ENCODE measurements at places on chromosomes 5 and 9. TPM values are rescaled to one million over a fixed set of nuclear protein-coding genes. Genes with fewer than 3 reads are reported as not detected.

- DNase-seq = no peak
- H3K4me3 ChIP-seq = no peak overlapping the region
- H3K36me3 ChIP-seq = no peaks in the 10 kb centered on the region
- peaks cover 2% of the 10 kb centered on the region for H3K27me3 ChIP-seq
- peaks cover 44% of the 10 kb centered on the region for H3K4me1 ChIP-seq
- H3K27ac ChIP-seq = no peak overlapping the region
These were observed 105.6 kb upstream of the PCA3 start for GRCh38 chr9:76658510-76659231.

DNA sequence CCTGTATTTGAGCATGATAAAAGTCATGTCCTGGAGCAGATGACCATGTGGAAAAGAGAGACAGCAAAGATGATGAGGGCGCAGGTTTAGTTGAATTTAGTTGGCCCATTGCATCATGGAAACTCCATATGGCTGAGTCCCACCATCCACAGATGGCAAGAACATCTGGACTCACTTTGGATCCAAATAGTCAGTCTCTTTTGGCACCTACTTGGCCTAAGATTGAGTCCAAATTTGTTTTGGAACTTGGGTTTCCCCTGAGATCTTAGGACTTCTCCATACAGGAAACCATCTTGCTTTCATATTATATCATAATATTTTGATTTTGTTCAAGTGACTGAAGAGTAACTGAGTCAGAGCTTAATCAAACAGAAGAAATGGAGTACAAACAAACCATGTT, 217.5 kb downstream of the DRD1 start:
- no peaks in the 10 kb centered on the region for H3K4me1 ChIP-seq
- no peak overlapping the region for H3K27ac ChIP-seq
- H3K27me3 ChIP-seq = no peaks in the 10 kb centered on the region
- no peak for DNase-seq

SLC1A1 gene
- 0.14 TPM for total RNA-seq

DNA sequence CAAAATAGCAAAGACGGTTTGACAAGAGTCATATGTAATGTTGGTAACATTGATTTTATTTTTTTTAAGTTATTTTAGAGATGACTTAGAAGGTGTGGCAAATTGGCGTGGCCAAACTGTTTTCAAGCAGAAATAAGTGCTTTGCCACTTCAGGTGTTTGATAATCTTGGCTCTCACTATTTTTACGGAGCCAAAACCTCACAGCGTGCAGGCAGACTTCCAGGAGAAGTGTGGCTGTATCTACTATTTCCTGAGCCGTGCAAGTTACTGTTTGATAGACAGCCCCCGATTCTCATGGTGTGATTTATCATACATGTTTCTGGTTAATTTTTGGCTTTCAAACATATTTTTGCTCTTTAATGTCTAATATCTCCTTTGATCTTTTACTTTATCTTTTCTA, 269.5 kb downstream of the ADAMTSL1 start:
- no peaks in the 10 kb centered on the region for H3K36me3 ChIP-seq
- H3K27me3 ChIP-seq = no peaks in the 10 kb centered on the region
- DNase-seq = no peak
- H3K4me1 ChIP-seq = no peaks in the 10 kb centered on the region
- H3K4me3 ChIP-seq = no peak overlapping the region

DNA sequence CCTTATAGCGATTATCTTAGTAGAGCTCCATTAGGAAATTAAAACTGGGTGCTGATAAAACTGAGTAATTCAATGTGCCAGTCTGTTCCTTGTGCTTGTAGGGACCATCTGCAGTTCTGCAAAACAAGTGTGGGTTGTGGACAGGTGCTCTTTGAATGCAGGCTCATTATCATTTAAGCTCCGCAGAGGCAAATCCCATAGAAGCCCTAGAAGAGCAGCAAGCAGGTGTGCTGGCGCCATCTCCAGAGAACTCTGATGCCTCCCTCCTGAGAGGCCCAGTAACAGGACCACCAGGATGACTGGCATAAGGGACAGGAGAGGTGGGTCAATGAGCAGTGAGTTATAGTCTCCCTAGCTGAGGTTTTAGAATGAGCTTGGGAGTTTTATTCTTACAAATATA, 1342.4 kb upstream of the DMAC1 start:
- no peaks in the 10 kb centered on the region for H3K27me3 ChIP-seq
- DNase-seq = no peak
- H3K36me3 ChIP-seq = no peaks in the 10 kb centered on the region
- no peaks in the 10 kb centered on the region for H3K4me1 ChIP-seq
- no peak overlapping the region for H3K4me3 ChIP-seq

RNF183 gene
- total RNA-seq = not detected

- no peak for DNase-seq
- no peak overlapping the region for H3K27ac ChIP-seq
- no peaks in the 10 kb centered on the region for H3K36me3 ChIP-seq
- H3K4me1 ChIP-seq = no peaks in the 10 kb centered on the region
These were observed 97.1 kb upstream of the CDH6 start for GRCh38 chr5:31096238-31096865.

GRCh38 chr5:135208903-135209721, 175.1 kb upstream of the PITX1 start:
- H3K4me1 ChIP-seq = no peaks in the 10 kb centered on the region
- no peak for DNase-seq
- no peaks in the 10 kb centered on the region for H3K27me3 ChIP-seq
- H3K27ac ChIP-seq = no peak overlapping the region
- H3K36me3 ChIP-seq = no peaks in the 10 kb centered on the region

ELOVL7 gene
- 0.68 TPM for total RNA-seq

GRCh38 chr5:129506950-129507349, 46.9 kb downstream of the ADAMTS19 start:
- no peak overlapping the region for H3K27ac ChIP-seq
- DNase-seq = no peak
- no peak overlapping the region for H3K4me3 ChIP-seq
- no peaks in the 10 kb centered on the region for H3K27me3 ChIP-seq

GRCh38 chr5:102617191-102618187, 118.7 kb upstream of the SLCO6A1 start:
- no peak overlapping the region for H3K27ac ChIP-seq
- H3K36me3 ChIP-seq = no peaks in the 10 kb centered on the region
- H3K4me3 ChIP-seq = no peak overlapping the region

DNA sequence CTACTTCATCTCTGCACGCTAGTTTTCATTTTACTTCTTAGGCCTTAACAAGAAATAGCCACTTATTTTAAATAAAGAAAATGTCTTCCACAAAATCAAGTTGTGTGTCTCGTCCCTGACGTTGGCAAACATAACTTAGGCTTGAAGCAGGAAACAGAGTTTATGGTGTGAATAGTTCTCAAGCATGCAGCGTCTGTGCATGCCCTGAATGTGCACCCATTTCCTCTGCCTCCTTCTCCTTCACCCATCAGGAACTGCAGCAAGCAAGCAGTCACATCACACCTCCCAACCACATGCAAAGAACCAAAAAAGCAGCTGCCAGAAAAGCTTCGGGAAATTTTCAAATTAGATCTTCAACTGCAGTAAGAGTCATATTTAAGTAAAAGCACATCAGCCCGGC, 424.0 kb upstream of the IRX4 start:
- no peaks in the 10 kb centered on the region for H3K36me3 ChIP-seq
- no peak overlapping the region for H3K4me3 ChIP-seq
- H3K27ac ChIP-seq = no peak overlapping the region
- no peaks in the 10 kb centered on the region for H3K27me3 ChIP-seq
- DNase-seq = no peak

SLC44A1 gene
- total RNA-seq = 3.4 TPM

MYMK gene
- not detected for total RNA-seq

GRCh38 chr9:133162861-133163503, 732 bp downstream of the GBGT1 start:
- peaks cover 3% of the 10 kb centered on the region for H3K4me1 ChIP-seq
- peaks cover 4% of the 10 kb centered on the region for H3K36me3 ChIP-seq
- no peak overlapping the region for H3K27ac ChIP-seq
- peak overlapping the region; percentile 37 for H3K4me3 ChIP-seq
- H3K27me3 ChIP-seq = peaks cover 7% of the 10 kb centered on the region
- no peak for DNase-seq

FOXI1 gene
- total RNA-seq = not detected

- peaks cover 31% of the 10 kb centered on the region for H3K4me1 ChIP-seq
- no peak overlapping the region for H3K4me3 ChIP-seq
- H3K27me3 ChIP-seq = peaks cover 2% of the 10 kb centered on the region
- no peak for DNase-seq
These were observed 113.2 kb downstream of the SEC61B start for GRCh38 chr9:99335280-99335679.

GRCh38 chr9:73667749-73668148, 516.1 kb downstream of the ANXA1 start:
- H3K27ac ChIP-seq = no peak overlapping the region
- no peaks in the 10 kb centered on the region for H3K27me3 ChIP-seq
- H3K4me3 ChIP-seq = no peak overlapping the region
- H3K36me3 ChIP-seq = no peaks in the 10 kb centered on the region
- no peak for DNase-seq

DNA sequence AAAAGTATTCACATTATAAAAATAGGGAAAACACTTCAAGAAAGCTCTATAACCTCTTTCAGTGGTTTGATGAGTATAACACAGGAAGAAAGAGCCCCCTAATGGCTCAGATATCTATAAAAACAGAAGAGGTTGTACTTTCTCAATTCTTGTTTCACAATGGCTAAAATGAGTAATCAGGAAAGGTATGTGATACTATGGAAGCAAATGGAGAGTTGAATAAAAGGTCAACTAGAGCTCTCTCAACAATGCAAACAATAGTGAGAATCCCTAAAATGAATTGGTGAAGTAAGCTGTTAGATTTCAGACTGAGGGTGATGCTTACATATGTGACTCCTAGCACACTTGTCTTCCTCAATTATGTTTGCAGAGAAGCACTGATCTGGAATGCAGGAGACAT, 584.6 kb upstream of the CDH18 start:
- no peaks in the 10 kb centered on the region for H3K27me3 ChIP-seq
- H3K27ac ChIP-seq = no peak overlapping the region
- no peak for DNase-seq
- no peaks in the 10 kb centered on the region for H3K4me1 ChIP-seq
- H3K36me3 ChIP-seq = no peaks in the 10 kb centered on the region
- no peak overlapping the region for H3K4me3 ChIP-seq

DNA sequence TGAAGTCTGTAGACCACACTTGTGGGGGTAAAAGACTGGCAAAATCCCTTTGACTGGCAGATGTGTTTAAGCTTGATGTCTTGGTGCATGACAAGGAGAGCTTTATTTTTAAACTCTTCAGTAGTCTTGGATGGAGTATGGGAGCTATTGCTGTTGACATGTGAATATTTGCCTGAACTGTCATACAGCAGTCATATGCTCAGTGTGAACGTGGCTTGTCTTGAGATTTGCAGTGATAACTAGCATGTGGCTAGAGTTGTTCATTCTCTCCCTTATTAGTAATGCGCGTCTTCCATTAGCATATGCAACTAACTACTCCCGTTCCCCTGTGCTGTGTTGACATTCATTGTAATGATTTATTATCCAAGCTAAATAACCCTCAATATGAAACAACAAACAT, 523.6 kb upstream of the WWC1 start:
- H3K36me3 ChIP-seq = no peaks in the 10 kb centered on the region
- no peak for DNase-seq
- no peaks in the 10 kb centered on the region for H3K4me1 ChIP-seq

GRCh38 chr5:141934099-141934844, 10.6 kb downstream of the DELE1 start:
- peaks cover 65% of the 10 kb centered on the region for H3K36me3 ChIP-seq
- no peaks in the 10 kb centered on the region for H3K27me3 ChIP-seq
- no peak overlapping the region for H3K4me3 ChIP-seq
- H3K4me1 ChIP-seq = no peaks in the 10 kb centered on the region
- DNase-seq = no peak
- no peak overlapping the region for H3K27ac ChIP-seq

DNA sequence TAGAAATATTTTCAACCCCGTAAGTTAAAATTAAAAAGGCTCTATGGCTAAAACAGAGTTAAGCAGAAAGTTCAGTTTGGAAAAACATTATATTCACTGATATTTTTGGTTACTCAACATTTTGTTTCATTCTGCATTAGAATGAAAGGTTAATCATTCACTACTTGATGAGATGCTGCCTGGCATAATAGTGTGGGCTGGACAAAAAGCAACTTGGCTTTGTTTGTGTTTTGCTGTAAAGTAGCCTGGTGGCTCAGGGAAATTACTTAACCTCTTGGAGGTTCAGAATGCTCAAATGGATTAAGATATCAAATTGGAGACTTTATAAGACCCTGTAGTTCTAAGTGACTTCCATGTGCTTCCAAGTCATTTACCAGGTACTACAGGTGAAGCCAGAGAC, 367.4 kb upstream of the TRPC7 start:
- no peak for DNase-seq
- no peak overlapping the region for H3K4me3 ChIP-seq
- H3K27ac ChIP-seq = no peak overlapping the region
- H3K36me3 ChIP-seq = no peaks in the 10 kb centered on the region
- no peaks in the 10 kb centered on the region for H3K27me3 ChIP-seq

PTGES gene
- total RNA-seq = 0.39 TPM

DMRT3 gene
- not detected for total RNA-seq

GRCh38 chr5:42887575-42887974, 75.9 kb upstream of the SELENOP start:
- H3K4me1 ChIP-seq = peaks cover 1% of the 10 kb centered on the region
- DNase-seq = no peak
- H3K36me3 ChIP-seq = no peaks in the 10 kb centered on the region
- no peak overlapping the region for H3K27ac ChIP-seq
- no peak overlapping the region for H3K4me3 ChIP-seq

- no peak overlapping the region for H3K4me3 ChIP-seq
- DNase-seq = no peak
- H3K27me3 ChIP-seq = no peaks in the 10 kb centered on the region
These were observed 1.4 kb downstream of the IL11RA start for GRCh38 chr9:34653151-34654072.

DNA sequence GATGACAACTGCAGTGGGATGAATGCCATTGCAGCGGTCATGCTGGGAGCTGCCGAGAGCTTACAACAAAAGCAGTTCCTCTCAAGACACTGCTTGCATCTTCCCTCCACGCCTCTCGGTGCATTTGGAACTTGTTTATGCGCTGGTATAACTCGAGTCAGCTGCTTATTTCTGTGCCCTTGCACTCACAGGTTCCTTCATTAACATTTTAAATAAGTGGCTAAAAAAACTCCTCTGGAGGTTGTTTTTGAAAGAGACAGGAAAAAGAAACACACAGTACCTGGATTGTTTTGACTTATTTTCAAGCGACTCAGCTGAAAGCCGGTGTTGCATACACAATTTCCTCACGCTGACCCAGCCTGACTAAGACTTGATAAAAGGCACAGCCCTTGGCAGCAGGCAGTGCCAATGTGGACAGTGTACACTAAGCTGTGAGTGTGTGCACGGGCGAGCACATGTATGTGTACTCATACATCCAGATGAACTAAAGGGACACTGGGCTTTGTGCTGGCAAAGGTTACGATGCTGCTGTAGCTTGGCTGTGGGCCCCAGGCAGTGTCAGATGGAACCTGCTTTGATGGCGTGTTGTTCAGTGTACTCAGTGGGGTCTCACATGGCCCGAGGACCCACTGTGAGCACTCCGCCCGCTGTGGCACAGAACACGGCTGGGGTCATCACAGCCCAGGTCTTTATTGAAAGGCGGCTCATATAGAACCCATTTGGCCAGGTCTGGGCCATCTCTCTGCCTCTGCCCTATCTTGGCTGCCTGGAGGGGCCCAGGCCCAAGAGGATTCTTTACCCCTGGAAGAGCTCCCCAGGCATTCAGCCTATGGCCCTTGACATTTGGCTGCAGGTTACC, 92.3 kb downstream of the ANKRD33B start:
- DNase-seq = no peak
- H3K27me3 ChIP-seq = no peaks in the 10 kb centered on the region
- H3K4me3 ChIP-seq = no peak overlapping the region
- H3K36me3 ChIP-seq = peaks cover 14% of the 10 kb centered on the region
- H3K27ac ChIP-seq = no peak overlapping the region

GRCh38 chr9:5446451-5447236, 3.7 kb upstream of the CD274 start:
- H3K36me3 ChIP-seq = peaks cover 5% of the 10 kb centered on the region
- no peak for DNase-seq
- H3K4me1 ChIP-seq = peaks cover 53% of the 10 kb centered on the region
- H3K27me3 ChIP-seq = no peaks in the 10 kb centered on the region
- peak overlapping the region; percentile 58 for H3K27ac ChIP-seq
- H3K4me3 ChIP-seq = no peak overlapping the region
